ENCODE measurements at places on chromosomes 4 and X.

- DNase-seq: no peak
These were observed 10.0 kb upstream of the RHOXF2B start for GRCh38 chrX:120087289-120088017.

DNA sequence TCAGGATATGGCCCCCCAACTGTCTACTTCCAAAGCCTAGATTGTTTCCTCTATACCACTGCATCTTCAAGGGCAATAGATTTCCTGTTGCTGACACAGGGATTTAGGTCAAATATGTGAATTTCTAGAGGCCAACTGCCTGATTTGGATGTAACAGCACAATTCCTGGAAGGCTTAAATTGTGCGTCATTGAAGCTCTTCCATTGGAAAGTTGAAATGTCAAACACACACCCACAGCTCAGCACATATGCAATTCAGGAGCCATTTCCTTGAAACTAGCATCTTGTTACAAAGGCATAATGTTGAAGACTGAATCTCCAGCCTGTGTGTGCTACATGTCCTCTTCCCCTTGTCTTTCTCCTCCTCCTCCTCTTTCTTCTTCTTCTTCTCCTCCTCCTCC lies 158.6 kb downstream of the STK32B start:
- DNase-seq: no peak

DNA sequence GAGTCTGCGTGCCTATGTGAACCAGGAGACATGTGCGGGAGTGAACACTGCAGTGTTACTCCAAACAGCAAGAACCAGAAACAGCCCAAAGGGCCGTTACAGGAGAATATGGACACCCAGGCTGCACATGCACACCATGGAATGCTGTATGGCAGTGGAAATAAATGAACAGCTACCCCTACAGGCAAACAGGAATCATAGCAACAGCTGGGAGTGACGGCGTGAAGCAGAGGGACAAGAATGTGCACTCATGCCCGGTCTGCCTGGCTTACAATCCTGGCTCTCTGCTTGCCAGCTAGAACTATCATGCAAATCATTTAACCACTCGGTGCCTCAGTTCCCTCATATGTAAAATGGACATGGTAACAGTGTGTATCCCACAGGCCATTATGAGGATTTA lies 16.6 kb downstream of the GPKOW start:
- no peak for DNase-seq

- no peak for DNase-seq
These were observed 39.2 kb upstream of the USP9X start for GRCh38 chrX:41045960-41046567.

DNA sequence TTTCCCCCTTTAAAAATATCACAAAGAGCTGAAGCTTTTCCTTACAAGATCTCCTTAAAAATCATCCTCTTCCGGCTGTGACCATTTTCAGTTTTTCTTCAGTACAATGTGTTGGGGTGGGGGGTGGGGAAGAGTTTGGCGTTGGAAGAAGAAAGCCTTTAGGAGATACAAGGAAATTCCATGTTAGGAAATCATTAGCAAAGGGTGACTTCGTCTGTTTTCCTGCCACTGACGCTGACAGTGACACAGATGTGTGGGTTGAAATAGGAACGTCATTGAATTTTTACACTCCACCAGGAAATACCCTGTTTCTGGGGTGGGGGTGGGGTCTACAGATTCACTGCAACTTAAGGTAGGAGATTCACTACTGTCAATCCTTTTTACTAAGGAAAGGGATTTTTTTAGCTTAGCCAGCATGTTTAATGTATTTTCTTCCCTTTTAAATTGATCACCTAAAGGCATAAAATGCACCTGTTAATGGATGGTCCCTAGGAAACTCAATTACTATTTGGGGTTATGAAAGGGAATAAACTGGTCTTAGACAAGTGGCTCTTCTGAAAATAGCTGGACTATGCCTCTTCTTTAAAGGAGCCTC lies 3.9 kb downstream of the MAMLD1 start:
- DNase-seq: no peak

DNA sequence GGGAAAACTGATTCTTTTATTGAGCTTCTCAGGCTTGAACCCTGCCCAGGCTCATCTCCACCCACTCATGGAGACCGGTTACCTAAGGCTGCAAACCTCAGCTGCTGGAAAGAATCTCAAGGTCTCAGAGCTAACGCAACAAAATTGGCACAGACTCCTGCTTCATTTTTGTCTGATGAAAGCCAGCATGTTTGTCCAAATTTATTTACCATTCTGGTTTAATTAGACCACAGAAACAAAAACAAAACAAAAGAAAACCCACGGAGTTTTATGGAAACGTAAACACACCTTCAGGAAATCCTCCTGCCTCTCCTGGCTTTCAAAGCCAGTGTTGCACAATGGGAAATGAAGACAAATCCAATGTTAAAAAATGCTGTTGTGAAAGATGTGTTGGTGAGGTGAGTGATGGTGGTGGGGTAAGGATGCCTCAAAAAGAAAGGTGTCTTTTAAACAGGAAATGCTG lies 56.4 kb upstream of the PDLIM3 start:
- no peak for DNase-seq

- no peak for DNase-seq
These were observed 221.2 kb upstream of the PABPC4L start for GRCh38 chr4:134422776-134423175.

GRCh38 chr4:184978211-184978610 lies 40.1 kb upstream of the HELT start:
- no peak for DNase-seq

- no peak for DNase-seq
These were observed 31.9 kb upstream of the RASGEF1B start for GRCh38 chr4:81503586-81503985.

DNA sequence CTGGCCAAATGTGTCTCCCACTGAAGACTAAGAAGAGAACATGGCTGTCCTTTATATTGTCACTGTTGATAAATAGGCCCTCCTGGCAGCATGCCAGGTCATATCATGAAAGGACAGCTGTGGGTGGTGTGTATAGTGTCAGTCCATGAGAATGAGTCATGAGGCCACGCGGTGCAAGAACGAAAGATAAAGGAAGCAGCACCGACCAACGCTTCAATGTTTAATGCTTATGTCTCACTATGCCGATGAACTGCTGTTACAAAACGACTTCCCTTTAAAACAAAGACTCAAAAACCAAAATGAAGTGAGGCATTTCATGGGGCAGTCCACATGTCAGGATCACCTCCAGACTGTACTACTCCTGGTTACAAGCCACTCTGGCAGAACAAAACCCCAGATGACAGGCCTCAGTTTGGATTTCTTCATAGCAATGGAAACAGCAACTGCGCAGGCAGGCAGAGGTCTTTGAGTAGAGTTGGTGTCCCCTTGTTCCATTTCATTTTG lies 5.2 kb upstream of the TCEANC start:
- peak; percentile 46 for DNase-seq

GRCh38 chrX:119237562-119237942 lies 1.5 kb downstream of the PGRMC1 start:
- no peak for DNase-seq

DNA sequence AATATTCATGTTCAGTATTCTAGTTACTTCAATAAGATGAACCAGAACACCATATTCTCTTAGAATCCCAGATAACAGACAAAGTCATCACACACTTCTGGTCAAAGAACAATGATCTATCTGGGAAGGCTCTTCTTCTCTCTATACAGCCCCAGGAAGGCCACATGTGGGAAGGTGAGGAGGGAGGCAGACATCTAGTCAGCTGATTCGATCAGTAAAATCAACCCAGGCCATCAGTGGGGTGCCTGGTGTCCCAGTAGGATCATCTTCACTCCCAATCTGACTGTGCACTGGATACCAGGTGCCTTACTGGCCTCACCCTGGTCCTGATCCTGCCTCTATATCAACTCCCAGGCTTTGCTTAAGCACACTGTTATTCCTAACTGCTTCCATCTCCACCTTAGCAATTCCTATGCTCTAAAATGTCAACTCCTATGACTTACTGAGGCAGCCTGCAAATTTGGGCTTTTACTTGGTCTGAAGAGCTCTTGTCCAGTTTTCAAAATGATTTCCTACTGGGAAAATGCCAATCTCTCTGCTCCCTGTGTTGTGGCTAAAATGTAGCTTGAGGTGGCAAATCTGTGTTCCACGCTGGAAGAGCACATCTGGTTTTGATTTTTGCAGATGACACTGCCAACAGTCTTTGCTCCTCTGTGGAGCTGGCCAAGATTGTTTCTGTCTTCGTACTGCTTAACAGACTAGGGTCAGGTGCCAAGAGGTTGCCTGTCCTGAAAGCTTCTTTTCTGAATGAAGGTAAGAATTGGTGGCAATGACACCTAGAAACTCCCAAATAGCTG lies 128.7 kb downstream of the MGST2 start:
- no peak for DNase-seq

DNA sequence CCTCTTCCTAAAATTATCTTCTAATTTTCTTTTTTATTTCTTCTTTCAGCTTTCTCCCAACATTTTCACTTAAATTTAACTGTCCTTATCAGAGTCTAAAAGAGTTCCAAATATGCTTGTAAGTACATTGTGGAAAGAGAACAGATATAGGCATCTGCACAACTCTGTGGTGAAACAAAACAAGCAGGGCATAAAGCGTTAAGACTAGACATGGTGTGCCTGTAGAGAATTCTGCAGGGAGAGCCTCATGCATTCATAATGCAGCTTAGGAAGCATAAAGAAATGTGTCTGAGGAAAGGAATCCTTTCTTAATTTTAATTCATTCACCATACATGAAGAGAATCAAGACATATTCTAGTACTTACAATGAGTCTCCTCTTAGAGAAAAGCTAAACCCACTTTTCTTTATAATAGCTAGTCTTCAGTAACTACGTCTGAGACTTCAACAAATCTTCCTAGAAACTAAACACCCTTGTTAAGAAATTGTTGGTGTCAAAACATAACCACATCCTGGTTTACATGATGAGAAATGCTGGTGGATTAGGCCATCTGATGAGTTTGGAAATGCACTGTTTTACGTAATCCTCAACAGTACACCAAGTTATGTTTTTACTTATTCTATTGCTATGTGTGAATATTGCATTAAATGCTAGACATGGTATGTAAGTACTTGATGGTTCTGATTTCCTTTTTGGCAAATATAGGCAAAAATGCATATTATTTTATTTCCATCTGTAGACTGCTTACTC lies 307.8 kb upstream of the GIMD1 start:
- DNase-seq: peak; percentile 38

DNA sequence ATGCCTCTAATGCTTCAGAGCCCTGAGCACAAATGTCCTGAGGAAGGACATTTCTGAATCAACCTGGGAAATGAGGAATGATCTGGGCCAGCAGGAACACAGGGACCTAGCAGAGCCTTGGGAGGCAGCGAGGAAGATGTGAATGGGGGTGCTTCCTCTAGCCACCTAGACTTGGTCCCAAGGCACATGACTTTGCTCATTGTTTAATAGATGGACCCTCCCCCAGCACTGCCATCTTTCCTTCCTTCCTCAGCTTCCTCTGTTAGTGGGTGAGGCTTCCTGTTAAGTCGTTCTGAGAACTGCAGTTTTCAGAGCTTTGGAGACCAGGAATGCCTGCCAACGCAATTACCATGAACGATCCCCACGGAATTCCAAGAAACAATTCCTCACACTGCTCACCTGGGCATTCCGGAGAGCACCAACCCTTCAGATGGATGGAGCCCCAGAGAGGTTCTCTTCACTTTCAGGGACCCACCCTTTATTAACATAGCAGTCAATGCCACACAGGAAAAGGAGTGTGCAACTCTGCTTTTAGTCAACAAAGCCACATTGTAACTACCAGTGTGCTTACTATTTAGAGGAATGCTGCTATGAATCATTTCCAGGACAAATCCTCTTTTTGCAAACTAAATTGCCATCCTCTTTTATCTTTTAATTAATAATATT lies 48.5 kb upstream of the STIM2 start:
- DNase-seq: no peak

DNA sequence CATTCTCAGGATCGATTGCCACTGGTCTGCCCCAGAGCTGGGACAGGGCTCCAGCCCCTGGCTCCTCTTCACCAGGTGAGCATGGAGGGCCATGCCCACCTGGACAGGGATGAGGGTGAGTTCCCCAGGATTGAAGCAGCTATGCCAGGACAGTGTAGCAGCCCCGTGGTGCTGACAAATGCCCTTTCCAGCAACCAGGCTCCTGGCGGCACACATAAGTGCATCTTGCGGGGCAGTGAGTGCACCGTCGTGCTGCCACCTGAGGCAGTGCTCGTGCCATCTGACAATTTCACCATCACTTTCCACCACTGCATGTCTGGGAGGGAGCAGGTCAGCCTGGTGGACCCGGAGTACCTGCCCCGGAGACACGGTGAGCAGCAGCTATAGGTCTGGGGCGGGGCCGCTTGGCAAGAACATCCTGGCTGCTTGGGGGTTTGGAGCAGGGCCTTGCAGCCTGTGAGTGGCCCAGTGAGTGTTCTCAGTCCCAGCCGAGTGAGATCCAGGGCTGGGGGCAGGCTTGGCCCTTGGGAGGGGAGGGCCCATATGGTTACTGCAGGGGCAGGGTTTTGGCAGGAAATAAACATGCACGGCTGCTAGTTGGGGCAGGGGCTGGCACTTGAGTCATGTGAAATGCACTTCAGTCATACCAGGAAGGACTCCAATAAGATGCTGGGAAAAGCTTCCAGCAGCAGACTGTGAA lies 6.1 kb downstream of the IL9R start:
- DNase-seq: no peak

DNA sequence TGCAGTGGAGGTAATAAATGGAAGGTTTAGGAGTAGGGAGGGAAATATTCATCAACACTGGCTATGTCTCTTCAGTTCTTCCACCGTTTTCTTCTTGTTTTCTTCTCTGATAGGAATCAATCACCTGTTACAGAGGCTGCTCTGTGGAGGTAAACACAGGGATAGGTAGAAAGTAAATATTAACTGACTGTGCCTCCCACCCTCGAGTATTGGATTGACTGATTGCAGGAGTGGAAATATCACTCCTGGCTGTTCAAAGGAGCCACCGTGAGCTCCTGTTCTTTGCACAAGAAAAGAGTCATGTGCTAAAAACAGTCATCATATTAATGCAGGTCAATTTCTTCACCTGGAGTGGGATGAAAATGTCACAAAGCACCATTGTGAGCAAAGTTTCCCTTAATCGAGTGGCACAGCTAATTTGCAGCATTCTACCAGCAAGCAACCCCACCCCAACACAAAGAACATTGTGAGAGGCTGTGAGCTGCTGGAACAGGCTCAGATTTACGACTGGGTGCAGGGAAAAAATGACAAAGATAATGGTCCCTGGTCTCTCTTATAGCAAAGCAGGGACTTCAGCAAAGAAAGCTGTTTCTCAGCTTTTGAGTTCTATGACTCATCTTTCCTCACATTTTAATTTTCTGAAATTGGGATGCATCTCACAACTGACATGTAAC lies 113.7 kb upstream of the TSPAN5 start:
- no peak for DNase-seq

DNA sequence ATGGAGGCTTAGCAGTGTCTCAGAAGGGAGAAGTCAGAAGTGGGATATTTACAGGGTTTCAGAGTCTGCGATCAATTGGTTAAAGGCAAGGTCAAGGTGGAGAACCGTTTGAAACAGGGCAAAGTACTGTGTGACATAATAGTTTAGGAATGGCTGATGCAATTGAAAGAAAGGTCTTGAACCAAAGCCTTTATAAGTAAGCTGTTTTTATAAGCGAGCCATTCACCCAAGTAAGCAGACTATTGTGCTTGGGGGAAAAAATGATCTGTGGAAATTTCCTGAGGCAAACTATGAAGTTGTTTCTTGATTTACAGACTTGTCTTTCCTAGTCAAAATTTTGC lies 327.3 kb downstream of the CAMK2D start:
- no peak for DNase-seq

- no peak for DNase-seq
These were observed 12.4 kb downstream of the SH3KBP1 start for GRCh38 chrX:19875050-19875431.
